ENCODE measurements at places on chromosomes 1 and 21.

DNA sequence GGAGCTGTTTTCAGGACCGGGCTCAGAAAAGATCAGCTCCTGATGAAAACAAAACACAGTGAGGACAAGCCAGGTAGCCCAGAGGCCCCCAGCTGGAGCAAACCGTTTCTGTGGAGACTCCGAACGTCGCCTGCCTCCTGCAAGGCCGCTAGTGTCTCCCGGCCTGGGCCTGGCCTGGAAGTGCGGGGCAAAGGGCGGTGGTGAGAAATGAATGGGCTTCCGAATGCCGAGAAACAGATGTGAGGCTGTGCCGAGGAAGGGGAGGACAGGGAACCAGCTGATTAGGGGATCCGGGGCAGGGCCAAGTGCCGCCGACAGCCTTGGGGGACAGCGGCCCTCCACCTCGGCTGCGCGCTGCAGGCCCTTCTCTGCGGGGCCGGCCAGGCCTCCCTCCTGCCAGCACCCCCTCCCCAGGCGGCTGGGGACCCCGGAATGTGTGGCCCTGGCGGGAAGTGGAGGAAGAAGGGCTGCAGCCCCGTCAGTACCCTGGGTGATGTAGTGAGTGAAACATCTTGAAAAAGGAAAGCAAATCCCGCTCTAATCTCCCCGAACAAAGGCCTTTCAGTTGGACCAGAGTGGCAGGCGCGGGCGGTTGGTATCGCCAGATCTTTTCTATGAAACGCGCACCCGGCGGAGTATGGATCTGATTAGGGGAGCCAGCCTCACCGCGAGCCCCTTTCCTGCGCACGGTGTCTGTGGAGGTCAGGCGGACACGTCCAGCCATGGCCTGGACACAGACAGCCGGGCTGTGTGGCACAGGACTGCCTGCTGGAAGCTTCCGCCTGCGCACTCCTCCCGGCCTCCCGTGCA is 52.6 kb downstream of the PRDM16 start:
- DNase-seq = no peak

DNA sequence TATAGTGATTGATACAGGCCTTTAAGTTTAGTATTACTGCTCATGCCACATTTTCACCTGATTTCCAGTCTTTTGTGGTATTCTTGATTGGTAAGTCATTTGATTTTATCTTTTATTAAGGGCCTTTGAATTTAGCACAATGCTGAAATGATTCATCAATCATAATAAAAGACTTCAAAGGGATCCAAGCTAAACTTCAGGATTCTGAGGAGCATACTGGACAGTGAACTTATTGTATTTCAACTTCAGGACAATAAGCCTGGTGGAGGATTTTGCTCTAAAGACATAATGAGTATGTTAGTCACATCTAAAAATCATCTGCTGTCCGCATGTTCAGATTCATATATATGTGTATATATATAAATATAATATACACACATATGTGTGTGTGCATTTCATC is 233.3 kb downstream of the SETD4 start:
- DNase-seq = no peak

DNA sequence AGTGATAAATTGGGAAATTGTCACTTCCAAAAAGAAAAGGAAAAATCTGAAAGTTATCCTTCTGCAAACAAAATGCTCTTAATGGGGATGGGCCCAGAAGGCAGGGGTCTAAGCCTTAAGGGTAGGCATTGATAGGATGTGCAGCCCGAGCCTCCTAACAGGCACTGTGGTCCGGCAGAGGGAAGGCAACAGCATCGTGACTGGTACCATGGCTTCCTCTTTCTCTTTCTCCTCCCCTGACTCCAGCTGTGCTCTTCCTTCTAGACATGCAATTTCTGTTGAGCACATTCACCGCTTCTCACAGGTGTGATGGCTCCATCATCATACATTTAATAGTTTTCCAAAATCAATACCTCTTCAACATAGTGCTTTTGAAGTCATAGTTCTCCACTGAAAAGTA is 91.5 kb downstream of the SELENOF start:
- no peak for DNase-seq

- no peak for DNase-seq
Observed at GRCh38 chr1:76669131-76669530, 198.1 kb upstream of the ST6GALNAC5 start.

- no peak for DNase-seq
Observed at GRCh38 chr1:16248603-16249516, 11.9 kb upstream of the CPLANE2 start.

DNA sequence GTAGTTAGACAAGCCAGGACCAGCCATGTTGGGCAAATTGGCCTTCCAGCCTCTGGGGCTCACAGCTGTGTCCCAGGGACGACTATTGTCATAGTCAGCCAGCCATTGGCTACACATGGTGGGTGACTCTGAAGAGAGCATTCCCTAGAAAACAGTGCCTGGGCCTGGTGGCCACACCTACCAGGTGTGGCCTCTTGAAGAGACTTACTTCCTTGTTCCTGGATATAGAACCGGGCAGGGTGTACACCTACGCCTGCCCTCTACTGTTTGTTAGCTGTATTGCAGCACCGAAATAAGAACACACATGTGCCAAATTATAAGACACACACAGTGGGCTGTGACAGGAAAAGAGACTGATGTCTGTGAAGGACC is 134.6 kb upstream of the ARHGEF16 start:
- peak; percentile 16 for DNase-seq
